ENCODE measurements at places on chromosomes 3 and 15. TPM values are rescaled to one million over a fixed set of nuclear protein-coding genes. Genes with fewer than 3 reads are reported as not detected.

Gene HYAL1
- 1.6 TPM for total RNA-seq

Gene GOLGA8Q
- total RNA-seq: not detected

Gene TNIK
- 14.6 TPM for total RNA-seq

Gene NEK10
- 2.8 TPM for total RNA-seq

Gene CPN2
- not detected for total RNA-seq

Gene ITGB5
- 414 TPM for total RNA-seq

Gene NR2E3
- 0.13 TPM for total RNA-seq

Gene CCDC54
- total RNA-seq: not detected

Gene CLN6
- total RNA-seq: 113 TPM
